PC-3 (cell line): ENCODE measurements at places on chromosomes 12 and 14. TPM values are rescaled to one million over a fixed set of nuclear protein-coding genes. Genes with fewer than 3 reads are reported as not detected.

DNAJC22 gene
- total RNA-seq: 12.9 and 16.8 TPM in 2 replicates

SOX5 gene
- not detected in 2 replicates for total RNA-seq

CHPT1 gene
- 55.3 and 56.2 TPM in 2 replicates for total RNA-seq

DDN gene
- total RNA-seq: 3.5 and 5.6 TPM in 2 replicates

ART4 gene
- total RNA-seq: not detected in 2 replicates

EPYC gene
- total RNA-seq: not detected in 2 replicates

CHGA gene
- not detected in 2 replicates for total RNA-seq

TAC3 gene
- not detected in 2 replicates for total RNA-seq

OVCH1 gene
- not detected in 2 replicates for total RNA-seq

STAT6 gene
- 20.8 and 28.4 TPM in 2 replicates for total RNA-seq

AKAP3 gene
- total RNA-seq: 1.1 and 1.9 TPM in 2 replicates

TAS2R31 gene
- 0.55 and 0.75 TPM in 2 replicates for total RNA-seq

HOXC12 gene
- 0.33 and 1.2 TPM in 2 replicates for total RNA-seq

L2HGDH gene
- 27.8 and 41.6 TPM in 2 replicates for total RNA-seq

IAPP gene
- not detected in 2 replicates for total RNA-seq
